Right lung (tissue), 10 donors: ENCODE measurements at places on chromosomes 2 and 18. TPM values are rescaled to one million over a fixed set of nuclear protein-coding genes. Genes with fewer than 3 reads are reported as not detected.
A peak's percentile ranks its signal among the peaks of the same experiment; 100 is the strongest.

GRCh38 chr18:68667121-68667520, 47.8 kb downstream of the TMX3 start:
- DNase-seq, result no peak

DNA sequence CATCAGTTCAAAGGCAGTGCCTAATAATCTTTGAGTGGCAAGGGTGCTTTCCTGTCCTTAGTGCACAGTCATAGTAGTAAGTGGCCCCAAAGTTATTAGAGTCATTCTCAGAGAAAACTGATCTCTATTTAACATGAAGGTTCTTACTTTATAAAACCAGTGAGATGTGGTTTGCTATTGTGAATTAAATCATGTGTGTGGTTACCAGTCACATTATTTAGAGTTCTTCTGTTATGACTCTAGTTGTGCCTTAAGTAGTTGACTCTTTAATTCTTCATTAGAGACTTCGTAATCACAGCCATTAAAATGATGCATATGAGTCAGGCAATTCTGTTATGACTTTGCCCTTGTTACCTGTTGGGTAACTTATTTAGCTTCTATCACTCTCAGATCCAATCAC, 1392.9 kb upstream of the ACVR2A start:
- DNase-seq, result no peak

The RAD51AP2 gene
- 0.69 TPM for polyA plus RNA-seq

- no peak for DNase-seq
Measured at GRCh38 chr2:1632510-1632909, 111.8 kb downstream of the PXDN start.

DNA sequence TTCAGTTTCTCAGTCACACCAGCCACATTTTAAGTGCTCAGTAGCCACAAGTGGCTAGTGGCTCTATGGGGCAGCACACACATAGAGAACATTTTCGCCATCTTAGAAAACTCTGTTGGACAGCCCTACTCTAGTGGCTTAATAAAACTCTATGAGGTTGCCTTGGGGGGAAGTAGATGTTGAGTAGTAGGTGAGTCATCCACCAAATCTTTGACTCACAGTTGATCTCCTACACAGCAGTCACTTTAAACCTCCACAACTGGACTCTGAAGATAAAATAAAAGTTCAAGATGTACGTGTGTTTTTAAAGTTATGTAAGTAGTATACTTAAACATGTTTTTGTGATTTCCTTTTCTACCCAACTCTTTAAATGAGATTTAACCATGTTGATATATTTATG, 379.0 kb downstream of the SETBP1 start:
- DNase-seq, result no peak

DNA sequence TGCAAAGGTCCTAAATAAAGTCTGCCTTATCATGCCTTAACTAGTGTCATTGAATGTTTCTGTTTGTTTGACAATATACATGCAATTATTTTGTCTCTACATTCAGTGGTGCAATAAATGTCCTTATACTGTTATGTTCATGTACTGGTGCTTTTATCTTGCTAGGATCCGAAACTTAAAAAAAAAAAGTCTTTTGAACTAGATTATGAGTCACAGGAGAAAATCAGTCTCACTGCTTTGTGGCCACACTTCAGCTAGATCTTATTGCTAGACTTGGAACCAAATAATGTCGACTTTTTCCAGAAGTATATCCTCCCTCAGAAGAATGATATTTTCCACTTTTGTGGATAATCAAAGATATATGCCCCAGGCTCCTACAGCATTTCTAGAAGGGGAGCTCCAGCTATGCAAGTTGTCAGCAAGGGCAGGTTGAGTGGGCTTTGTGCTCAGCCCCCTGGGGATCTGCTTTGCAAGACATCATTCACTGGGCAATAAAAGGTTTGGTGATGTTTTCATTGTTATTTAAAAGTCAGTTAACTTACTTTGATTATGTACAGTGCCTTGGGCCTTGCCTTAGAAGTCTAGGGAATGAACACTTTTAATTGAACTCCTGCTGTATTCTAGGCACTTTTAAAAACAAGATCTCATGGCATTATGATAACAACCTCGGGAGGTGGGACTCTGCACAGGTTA, 157.1 kb upstream of the LRRTM1 start:
- DNase-seq, result no peak

- DNase-seq, result no peak
Measured at GRCh38 chr2:150735894-150736498, 248.5 kb upstream of the RND3 start.

- no peak for DNase-seq
Measured at GRCh38 chr18:6449213-6449612, 34.5 kb upstream of the L3MBTL4 start.

The ALKAL2 gene
- 9.1 TPM for polyA plus RNA-seq

The RSAD2 gene
- polyA plus RNA-seq, result 4.8 TPM

GRCh38 chr2:42178335-42178734, 9.2 kb downstream of the EML4 start:
- DNase-seq, result no peak

DNA sequence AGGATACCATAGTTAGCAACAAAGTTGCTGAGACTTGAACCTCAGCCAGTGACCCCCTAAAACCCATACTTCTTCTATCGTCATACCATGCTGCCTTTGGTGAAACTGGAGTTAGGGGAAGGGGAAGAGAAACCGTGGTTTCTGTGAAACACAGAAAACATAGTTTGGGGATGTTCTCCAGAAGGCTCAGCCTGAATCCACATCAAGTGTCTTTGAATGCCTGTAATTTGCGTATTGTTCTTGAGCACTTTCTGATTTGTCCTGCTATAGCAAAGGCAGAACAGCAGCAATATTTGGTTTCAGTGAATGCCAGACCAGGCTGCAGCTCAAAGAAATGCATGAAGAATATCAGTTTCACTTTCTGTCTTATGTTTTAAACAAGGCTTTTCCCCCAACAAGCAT, 258.7 kb downstream of the TTC32 start:
- no peak for DNase-seq

The NTSR2 gene
- not detected for polyA plus RNA-seq

DNA sequence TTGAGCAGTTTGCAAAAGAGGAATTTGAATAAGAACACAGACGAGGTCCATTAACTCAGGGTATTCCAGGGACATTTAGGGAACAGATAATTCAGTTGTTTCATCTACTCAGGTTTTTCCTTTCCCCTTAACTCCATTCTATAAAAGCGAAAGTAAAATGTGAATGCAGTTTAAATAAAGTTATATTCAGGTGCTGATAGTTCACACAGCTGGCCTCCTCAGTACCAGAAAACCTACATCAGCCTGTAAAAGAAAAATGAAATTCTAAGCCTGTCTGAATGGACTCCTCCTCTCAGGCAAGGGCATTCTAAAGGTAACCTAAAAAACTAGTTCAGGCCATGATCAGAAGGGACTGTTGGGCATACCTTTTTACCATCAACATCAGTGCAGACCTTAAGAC, 873.8 kb downstream of the SUCLG1 start:
- DNase-seq, result no peak

DNA sequence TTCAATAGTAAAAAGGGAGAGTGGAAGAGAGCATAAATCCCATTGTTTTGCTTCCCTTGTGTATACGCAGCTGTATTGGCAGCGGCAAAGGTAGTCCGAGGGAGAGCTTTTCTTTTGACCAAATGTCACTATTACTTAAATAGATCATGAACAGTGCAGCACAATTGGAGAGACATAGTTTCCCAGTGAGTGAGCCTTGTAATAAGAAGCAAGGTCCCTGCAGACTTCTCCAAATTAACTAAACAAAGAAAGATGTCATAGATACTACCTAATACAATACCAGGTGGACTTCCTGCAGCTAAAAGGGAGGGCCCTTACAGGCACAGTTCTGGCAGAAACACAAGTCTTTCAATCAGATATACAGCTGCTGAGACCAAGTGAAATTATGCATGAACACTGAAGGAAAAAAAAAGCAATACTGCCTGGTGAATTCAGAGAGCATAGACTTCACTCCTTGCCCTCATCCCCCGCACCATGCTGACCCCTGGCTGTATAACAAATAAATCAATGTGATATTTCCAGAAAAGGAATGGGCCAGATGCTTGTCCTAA, 404.7 kb upstream of the CDH2 start:
- DNase-seq, result no peak

DNA sequence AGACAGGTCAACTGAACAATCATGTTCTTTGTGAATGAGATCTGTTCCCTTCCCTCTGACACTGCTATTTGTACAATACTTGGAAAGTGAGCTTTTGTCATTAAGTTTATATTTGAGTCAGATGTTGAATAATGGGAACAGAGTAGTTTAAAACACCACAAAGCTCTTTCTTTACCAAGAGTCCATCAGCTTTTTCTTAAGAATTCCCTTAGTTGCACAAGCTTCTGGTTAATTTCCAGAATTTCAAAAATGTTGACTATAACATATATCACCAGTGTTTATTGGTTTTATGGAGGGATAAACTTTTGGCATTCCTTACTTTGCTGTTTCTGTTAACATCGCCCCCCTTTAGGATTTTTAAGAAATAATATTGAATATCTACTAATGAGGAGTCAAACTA, 403.7 kb downstream of the CCDC85A start:
- DNase-seq, result no peak

- DNase-seq, result no peak
Measured at GRCh38 chr18:78875778-78876650, 103.6 kb upstream of the SALL3 start.

- peak; percentile 51 for DNase-seq
Measured at GRCh38 chr2:143742581-143742980, 613.4 kb downstream of the ARHGAP15 start.

The OSR1 gene
- 32.1 TPM for polyA plus RNA-seq

- no peak for DNase-seq
Measured at GRCh38 chr2:53913721-53914120, 54.0 kb upstream of the GPR75 start.

The KCNJ13 gene
- polyA plus RNA-seq, result 12.7 TPM

DNA sequence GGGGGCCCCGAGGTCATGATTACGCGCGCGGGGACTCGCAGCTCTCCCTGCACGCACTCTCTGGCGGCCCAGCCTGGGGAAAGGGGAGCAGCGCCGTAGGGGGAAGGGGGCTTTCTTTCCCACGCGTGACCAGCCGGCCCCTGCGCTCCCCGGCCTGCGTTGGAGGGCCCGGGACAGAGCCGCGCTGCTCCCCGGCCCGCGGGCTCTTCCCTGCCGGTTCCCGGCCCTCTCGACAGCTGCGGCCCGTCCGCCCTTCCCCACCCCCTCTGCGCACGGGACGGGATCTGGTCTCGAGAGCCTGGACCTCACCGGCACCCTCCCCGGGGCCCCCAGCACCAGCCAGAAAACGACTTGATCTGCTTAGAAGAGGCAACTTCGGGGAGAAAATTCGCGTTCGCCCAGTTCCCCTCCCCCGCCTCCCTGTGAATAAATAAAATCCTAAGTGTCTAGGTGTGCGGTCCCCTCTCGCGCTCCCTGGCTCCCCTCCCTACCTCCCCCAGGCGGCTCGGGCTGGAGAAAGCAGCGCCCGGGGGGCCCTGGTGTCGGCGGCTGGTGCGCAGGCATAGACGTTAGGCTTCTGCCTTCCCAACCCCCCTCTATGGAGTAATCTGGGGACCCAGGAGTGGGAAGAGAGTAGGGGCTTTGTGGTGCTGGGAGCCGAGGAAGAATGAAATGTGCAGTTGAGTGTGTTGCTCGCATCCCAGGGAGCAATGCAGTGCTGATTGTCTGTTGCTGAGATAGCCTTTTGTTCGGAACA, 803 bp upstream of the FIGN start:
- DNase-seq, result peak; percentile 39

The ABCB11 gene
- not detected for polyA plus RNA-seq
